Smooth muscle cell of the pulmonary artery (primary cell): ENCODE measurements at places on chromosomes 5 and 9. TPM values are rescaled to one million over a fixed set of nuclear protein-coding genes. Genes with fewer than 3 reads are reported as not detected.

The LTC4S gene
- total RNA-seq = 2.3 and 5.2 TPM in 2 replicates

The SNX2 gene
- 67.8 and 73.0 TPM in 2 replicates for total RNA-seq

The SPOCK1 gene
- total RNA-seq = 305 and 1,070 TPM in 2 replicates

The PFN3 gene
- not detected in 2 replicates for total RNA-seq

The LMX1B gene
- under 0.01 TPM in 1 of 2 replicates, not detected in the other for total RNA-seq

The GDF9 gene
- total RNA-seq = 0.26 TPM in 2 replicates
